ENCODE measurements at places on chromosomes 3 and 15.

- no peak for DNase-seq
These were observed 6.3 kb upstream of the RTP4 start for GRCh38 chr3:187361835-187362234.

DNA sequence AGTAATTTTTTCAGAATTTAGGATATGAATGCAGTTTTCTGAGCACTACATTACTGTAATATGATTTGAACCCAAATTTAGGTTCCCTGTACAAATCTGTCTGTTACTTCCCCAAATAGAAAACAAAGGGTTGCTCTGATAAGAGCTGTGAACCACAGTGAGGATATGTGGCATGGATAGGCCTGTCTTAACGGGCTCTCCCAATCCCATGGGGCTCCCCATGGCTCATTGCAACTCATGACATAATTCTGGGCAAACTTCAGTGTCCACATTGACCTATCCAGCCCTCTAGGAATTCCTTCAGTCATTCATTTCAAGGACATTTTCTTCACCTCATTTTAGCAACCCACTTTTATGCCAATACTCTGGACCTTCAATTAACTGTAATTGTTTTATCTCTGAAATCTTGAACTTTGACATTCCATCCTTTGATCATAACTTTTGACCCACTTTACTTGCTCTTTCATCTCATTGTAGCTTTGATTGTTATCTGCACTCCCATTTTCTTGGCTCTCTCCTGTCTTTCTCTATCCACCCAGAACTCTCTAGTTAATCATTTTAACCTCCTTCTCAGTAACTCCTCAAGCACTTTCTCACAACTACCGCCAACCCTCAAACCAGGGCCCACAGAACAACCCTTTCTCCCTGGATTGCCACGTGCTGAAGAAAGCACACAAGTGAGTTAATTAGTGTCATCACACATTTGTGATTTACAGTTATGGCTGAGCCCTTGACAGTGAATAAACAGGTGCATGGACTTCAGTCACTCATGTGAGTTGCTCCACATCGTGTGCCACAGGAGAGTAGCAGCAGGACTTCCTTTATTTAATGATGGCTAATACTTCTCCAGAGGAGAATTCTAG, 94.9 kb upstream of the AADACL2 start:
- DNase-seq, result no peak

DNA sequence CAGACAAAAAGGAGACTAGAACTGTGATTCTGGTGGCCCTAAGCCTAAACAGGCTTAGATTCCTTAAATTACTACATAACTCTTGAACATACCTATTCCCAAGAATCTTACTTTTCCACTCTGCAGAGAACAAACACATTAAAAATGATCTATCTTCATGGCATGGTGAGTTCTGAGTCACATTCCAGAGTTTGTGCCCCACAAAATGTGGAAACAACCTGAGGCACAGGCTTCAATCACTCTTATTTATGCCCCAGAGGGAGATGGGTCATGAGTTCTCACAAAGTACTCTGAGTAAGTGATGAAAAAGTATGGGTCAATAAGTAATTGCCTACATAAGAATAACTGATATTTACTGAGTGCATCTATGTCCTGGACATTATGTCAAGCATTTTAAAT, 137.5 kb upstream of the SLC2A2 start:
- no peak for DNase-seq

GRCh38 chr3:82342521-82342920, 581.1 kb upstream of the GBE1 start:
- DNase-seq, result no peak

- no peak for DNase-seq
These were observed 497.8 kb downstream of the NAALADL2 start for GRCh38 chr3:175356899-175357324.

DNA sequence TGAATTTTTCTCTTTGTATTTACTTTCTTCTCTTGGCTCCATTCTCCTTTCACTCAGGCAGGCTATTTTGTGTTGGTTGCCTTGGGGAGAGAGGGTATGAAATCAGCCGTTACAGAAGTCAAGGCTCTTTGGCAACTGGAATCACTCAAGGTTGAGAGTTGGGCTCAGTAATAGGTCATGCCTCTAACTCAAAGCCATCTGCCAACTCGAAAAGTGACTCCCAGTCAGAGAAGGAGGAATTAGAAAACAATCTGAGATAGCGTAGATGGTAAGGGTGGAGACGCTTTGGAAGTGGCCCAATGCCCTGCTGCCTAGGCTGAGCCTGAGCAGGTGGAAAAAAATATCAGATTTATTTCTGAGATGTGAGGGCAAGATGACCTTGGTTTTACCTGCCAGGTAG, 205.7 kb upstream of the ST8SIA2 start:
- DNase-seq, result no peak

- DNase-seq, result no peak
These were observed 352.4 kb upstream of the ZNF385D start for GRCh38 chr3:22103423-22103822.

DNA sequence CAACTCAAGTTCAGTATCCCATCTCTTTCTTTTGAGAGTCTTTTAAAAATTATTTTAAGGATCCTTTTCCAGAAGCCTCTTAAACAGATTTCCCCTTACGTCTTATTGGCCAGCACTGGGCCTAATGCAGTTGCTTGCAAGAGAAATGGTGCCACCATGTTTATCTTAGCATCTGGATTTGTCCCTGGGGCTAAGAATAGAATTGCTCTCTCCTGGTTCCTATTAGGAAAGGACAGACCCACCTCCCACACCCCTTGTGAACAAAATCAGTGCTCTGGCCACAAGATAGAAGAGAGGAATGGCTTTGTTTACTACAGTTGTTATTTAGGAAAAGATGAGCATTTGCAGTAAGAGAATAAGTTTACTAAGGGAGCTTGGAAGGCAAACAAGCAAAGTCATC, 128.2 kb upstream of the CGNL1 start:
- DNase-seq, result no peak

All from hepatic stellate cell (primary cell).